ENCODE measurements at places on chromosomes 3 and 15.

GRCh38 chr3:49132437-49133225 is at the start of gene LAMB2:
TSS of gene LAMB2 (minus strand) at chr3:49133050. CDS start at chr3:49132867, 183 bp downstream.
- no peak for DNase-seq

- DNase-seq, result no peak
Observed at GRCh38 chr3:114539525-114539924, 245.7 kb downstream of the TIGIT start.

DNA sequence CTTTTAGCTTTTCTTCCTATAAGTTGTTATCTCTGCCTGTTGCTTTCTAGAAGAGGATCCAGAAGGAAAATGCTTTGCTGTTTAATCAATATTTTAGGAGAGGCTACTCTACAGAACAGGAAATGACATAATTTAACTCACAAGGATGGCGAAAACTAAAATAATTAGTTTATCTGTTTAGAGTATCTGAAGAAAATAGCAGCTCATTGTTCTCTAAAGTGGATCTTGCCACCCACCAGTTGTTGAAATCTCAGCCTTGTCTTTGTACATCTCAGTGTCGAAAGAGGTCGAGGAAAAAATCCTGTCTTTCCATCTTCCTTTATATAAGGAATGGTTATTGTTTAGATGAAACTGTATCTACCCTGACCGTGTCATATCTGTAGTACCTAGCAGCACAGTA is 126.6 kb downstream of the ZNF609 start:
- DNase-seq, result no peak

DNA sequence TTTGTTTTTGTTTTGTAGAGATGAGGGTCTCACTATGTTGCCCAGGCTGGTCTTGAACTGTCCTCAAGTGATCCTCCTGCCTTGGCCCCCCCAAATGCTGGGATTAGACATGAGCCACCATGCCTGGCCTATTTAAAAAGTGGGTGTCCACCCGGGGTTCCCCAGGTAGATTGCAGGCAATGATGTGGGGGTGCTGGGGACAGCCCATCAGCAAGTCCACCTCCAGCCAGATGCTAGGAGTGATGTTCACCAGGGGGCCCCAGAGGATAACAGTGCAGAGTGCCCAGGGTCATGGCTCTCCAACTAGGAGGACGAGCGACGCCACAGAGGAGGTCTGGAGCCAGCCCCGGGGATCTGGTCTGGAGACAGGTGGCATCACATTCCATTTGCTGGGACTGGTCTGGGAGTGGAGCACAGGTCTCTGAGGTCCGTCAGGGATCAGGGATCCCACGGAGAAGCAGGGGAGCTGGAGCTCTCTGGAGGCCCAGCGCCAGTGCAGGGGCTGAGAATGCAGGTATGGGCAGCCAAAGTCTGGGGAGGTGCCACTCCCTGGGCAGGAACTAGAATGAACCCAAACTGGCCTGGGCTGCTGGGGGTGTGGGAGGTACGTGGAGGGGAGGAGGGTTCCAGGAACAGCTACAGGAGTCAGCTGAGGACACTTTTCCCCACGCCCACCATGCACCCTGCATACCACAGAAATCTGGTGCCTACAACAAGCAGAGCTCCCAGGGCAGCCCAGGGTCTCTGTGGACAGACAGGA is 51.2 kb upstream of the PCSK6 start:
- no peak for DNase-seq

- DNase-seq, result no peak
Observed at GRCh38 chr3:195139876-195140240, 131.1 kb downstream of the XXYLT1 start.

- no peak for DNase-seq
Observed at GRCh38 chr15:77656294-77656693, 23.6 kb upstream of the LINGO1 start.

GRCh38 chr15:59203008-59203407 is 3.6 kb upstream of the LDHAL6B start:
- DNase-seq, result no peak

DNA sequence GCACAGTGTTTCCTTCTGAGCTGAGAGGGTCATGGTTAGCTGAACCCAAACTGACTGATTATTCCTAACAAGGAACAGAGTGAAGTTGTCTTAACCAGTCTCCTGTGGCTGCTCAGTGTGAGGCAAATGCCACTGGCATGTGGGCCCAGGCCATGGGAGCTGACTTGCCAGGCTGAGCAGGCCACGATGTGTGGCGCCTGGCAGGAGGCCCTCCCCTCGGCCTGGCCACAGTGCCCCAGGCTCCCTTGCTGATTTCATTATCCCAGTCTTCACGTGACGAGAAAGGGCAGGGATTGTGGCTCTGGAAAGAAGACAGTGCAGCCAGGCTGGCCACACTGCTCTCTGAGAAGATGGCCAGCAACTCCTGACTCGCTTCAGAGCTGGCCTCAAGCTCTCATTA is 58.8 kb downstream of the SLCO2A1 start:
- no peak for DNase-seq

DNA sequence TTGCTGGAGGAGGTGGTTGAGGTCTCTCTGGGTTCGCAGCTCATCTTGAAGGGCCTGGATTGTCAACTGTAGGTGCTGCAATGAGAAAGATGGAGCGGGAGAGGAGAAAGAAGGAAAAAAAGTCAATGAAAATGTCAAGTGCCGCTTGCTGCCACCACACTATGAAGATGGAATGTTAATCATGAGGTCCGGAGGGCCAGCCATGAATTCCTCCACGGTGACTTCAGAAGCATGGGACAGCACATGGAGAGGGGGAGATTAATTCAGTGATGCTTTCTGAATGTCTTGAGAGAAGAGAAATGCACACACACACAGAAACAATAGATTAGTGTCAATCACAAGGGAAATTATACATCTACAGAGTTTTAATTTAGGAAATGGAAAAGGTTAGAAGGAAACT is 171.9 kb downstream of the ERC2 start:
- no peak for DNase-seq

DNA sequence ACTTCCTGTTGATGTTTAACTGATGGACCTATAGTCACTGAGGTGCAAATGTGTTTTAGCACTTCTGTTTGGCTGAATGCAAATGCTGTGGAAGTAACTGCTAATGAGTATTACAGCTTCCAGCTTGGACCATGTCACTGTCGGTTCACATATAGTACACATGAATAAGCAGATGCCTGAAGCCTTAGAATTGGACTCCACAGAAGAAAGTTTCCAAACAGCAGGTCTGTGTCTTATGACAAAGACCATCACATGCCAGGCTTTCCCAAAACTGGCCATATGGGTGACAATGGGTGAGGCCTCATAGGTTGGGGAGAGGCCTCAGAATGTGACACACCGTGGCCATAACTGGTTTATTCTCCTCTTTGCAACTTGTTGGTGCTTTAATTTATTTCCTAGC is 241.8 kb downstream of the WNT5A start:
- DNase-seq, result no peak

DNA sequence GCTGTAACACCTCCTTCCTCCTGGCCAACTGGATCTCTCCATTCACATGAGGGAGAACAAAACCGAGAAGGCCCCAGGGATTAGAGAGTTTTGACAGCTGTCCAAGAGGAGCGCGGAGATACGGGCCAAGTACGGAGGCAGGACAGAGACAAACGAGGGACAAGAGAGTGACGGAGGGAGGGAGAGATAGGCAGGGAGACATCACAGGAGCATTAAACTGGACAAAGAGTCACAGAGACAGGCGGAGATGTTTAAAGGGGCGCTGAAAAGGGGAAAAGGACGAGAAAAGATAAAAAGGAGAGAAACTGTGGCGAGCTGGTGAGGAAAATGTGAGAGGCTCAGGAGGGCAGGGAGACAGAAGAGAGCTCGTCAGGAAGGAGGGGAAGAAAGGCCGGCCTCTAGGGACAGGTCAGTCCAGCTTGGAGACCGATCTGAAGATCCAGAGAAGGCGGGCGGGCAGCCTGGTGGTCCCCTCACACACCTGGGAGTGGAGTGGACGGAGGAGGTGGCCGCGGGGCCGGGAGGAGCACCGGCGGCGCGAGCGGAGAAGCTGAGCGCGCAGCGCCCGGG is 40.5 kb upstream of the ROPN1 start:
- DNase-seq, result no peak

GRCh38 chr3:39474126-39474515 is 6.6 kb downstream of the MOBP start:
- DNase-seq, result no peak

GRCh38 chr15:88440021-88440420 is 27.2 kb downstream of the MRPL46 start:
- DNase-seq, result no peak

- DNase-seq, result no peak
Observed at GRCh38 chr15:63972801-63973200, 73.5 kb downstream of the DAPK2 start.

- DNase-seq, result no peak
Observed at GRCh38 chr3:167814441-167814951, 79.0 kb downstream of the SERPINI1 start.

Data from activated T-cell treated with anti-CD3 and anti-CD28 coated beads for 4 hours (primary cell).